Right atrium auricular region (tissue), 2 donors: ENCODE measurements at places on chromosomes 1 and 21.
A peak's percentile ranks its signal among the peaks of the same experiment; 100 is the strongest.

DNA sequence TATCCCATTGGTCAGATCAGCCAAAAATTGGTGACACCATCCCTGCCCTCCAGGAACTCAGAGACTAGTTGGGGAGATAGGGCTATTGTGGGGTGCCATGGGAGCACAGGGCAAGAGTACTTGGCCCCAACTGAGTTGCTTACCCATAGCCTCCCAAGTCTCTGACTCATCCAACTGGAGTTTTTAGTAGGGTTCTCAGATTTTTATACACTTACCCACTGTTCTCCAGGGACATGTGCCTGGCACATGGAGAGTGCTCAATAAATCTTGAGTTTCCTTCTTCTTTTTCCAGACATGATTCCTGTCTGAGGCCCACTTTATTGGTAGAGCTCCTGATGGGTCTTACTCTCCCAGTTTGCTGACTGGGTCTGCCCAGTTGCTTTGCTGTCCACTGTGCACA lies 56.7 kb downstream of the OVGP1 start:
- no peak for DNase-seq

GRCh38 chr1:230509281-230509977 lies 83.3 kb upstream of the PGBD5 start:
- DNase-seq: peak; percentile 67

DNA sequence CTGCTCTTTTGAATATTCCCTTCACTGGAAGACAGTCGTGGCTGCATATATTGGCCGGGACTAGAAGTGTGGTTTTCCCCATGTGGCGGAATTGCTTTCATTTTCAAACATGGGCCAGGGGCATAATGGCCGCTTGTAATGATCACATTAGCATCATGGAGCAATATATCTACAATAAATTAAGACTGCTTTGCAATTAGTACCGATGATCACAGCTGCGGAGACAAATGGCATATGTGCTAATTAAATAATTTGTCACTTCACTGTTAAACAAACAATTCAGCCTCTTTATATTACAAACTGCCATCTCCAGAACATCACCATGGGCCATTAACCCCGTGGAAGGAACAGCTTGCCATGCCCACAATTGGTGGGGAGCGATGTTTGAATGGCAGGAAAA lies 68.2 kb upstream of the OLIG2 start:
- no peak for DNase-seq

- no peak for DNase-seq
Observed at GRCh38 chr21:15080526-15080925, 15.7 kb upstream of the NRIP1 start.

DNA sequence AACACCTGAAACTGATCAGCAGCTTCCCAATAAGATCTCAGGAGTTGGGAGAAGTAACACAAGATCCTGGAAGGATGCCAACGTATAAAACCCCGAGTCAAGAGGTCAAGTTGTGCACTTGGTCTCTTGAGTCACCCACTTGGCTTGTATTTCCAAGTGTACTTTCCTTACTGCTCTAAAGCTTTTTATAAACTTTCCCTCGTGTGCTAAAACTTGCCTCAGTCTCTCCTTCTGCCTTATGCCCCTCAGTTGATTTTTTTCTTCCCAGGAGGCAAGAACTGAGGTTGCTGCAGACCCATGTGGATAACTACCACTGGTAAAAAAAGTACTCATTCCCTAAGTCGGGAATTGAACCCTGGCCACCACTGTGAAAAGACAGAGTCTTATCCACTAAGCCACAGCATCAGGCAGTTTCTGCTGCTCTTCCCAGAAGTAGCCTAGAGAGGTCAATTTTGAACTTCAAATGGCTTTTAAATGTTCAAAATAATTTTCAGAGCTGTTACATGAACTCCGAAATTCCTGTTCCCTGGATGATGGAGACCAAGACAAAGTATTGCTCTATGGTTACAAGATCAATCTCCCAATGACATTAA lies 28.9 kb downstream of the ITLN2 start:
- DNase-seq: no peak

DNA sequence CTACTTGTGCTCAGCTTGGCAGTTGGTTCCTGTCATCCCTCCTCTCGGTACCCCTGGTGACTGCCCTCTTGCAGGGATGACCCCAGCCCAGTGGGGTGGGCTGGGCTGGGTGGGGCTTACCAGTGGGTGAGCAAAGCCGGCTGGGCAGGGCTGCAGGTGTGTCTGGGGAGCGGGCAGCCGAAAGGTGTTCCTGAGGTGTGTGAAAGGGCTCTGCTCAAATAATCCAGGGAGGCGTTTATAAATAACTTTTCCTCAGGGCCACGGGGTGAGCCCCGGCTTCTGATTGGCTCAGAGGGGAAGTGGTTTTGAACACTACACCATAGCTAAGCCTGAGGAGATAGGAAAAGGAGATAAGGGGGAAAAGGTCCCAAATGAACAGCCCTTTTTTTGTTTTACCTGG lies at the start of gene SLC26A9:
TSS of gene SLC26A9 (minus strand) at position 212 of the 400 bp plus-strand sequence. CDS start 7,636 bp downstream, outside the sequence.
- DNase-seq: no peak
